ENCODE measurements at places on chromosomes 6 and 20. TPM values are rescaled to one million over a fixed set of nuclear protein-coding genes. Genes with fewer than 3 reads are reported as not detected.

Gene SLC22A2
- total RNA-seq, result not detected

Gene THBS2
- total RNA-seq, result not detected

Gene IP6K3
- total RNA-seq, result not detected

Gene SASH1
- 0.95 TPM for total RNA-seq

Gene PSMA7
- 464 TPM for total RNA-seq

Gene CENPB
- 69.9 TPM for total RNA-seq

DNA sequence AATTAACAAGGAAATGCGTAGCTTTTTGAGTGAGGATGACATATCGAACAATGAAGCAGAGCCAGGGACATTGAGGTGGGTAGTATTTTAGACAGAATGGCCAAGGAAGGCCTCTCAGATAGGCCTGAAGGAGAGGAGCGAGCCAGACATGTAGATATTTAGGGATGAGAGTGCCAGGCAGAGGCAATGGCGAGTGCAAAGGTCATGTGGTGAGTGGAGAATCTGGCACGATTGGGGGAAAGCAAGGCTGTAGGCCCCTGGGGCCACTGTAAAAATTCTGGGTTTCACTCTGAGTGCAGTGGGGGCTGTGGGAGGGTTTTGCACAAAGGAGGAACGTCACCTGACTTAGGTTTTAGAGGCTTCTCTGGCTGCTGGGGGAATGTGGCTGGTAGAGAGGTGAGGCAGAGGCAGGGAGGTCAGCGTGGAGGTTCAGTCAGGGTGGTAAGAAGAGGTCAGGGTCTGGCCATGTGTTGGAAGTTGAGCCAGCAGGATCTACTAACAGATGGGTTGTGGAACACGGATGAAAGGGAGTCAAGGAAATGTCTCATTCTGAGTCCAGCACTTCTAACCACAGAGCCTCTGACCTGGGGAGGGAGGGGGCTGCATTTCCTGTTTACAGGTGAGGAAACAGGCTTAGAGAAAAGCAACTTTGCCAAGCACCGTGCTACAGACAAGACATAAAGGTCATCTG, 11.3 kb downstream of the SIRPA start:
- DNase-seq, result no peak

DNA sequence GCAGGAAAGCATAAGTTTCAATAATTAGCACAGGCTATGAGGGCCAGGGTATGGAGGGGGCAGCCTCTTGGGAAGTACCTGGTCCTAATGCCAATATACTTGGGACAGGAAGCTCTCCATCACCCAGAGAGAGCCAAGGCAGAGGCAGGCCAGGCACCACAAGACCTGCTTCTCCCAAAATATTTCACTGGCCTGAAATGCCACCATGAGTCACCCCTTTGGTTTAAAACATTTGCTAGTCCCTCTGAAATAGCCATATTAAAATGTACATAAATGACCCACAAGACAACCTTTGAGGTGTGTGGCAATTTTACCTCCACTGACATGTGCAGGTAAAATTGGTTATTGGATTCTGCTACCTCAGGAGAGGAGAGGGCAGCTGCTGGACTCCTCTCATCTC, 23.4 kb upstream of the SCUBE3 start:
- no peak for DNase-seq

- DNase-seq, result no peak
Measured at GRCh38 chr6:143270026-143270425, 180.5 kb downstream of the ADAT2 start.

GRCh38 chr6:155327326-155328073, 13.2 kb upstream of the TFB1M start:
- DNase-seq, result peak; percentile 42

GRCh38 chr6:49918787-49919186, 45.2 kb downstream of the DEFB114 start:
- DNase-seq, result no peak

GRCh38 chr6:168756009-168756634, 315.1 kb downstream of the SMOC2 start:
- DNase-seq, result no peak

GRCh38 chr20:23291575-23292240, 58.9 kb upstream of the NXT1 start:
- DNase-seq, result no peak

- no peak for DNase-seq
Measured at GRCh38 chr20:11540558-11540957, 377.1 kb upstream of the BTBD3 start.

GRCh38 chr6:148431413-148431812, 88.8 kb downstream of the SASH1 start:
- DNase-seq, result no peak
